ENCODE measurements at places on chromosomes 1 and 21.

- DNase-seq = no peak
Observed at GRCh38 chr1:97814121-97814520, 106.7 kb downstream of the DPYD start.

DNA sequence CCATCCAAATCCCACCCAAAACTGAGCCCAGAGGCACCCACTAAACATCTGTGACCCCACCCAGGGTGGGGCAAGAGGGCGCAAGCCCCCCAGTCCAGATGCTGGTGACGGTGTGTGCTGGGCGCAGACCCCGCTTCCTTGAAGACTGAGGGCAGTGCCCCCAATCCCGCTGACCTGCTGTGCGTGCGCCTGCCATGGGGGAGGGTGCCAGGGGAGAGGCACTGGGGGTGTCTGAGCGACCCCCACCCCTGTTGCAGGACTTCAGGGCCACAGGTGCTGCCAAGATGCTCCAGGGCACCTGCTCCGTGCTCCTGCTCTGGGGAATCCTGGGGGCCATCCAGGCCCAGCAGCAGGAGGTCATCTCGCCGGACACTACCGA lies 13.3 kb downstream of the COL6A2 start:
- DNase-seq = no peak

DNA sequence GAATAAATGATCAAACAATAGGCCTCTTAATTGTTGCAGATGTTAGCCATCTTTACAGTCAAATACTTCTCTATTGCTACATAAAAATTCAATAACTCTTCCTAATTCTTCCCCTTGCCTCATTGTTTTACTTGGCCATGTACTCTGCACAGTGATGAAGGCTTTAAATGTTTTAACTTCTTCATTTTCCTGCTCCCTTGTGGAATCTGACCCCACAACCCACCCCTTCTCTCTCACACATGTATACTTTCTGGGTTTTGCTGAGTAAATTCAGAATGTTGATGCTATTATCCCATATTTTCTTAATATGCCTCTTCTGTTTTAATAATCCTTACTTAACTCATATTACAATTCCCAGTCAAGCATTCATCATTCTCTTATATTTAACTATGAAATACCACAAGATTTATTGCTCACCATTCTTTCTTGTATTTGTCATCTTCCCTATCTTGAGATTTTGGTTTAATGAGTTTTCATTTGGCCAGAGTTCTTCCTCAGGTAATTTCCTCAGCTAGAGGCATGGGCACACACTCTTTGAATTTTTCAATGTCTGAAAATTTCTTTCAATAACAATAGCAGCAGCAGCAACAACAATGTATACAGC lies 327.8 kb upstream of the USP24 start:
- no peak for DNase-seq

DNA sequence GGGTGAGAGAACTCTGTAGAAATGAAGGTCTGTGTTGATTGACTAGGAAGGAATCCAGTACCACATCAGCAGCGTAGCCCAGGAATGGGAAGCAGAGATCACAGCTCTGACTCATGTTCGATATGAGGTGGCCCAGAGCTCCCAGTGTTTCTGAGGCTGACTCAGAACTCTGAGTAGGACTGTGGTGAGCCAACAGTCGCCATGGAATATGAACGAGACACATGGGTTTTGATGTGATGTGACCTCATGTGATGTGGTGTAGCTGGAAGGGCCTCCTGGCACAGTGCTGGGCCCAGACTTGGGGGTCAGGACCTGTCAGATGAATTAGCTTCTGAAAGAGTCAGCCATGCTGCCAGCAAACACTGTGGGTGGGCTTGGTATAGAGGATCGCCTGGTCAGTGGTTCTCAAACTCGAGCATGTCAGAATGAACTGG lies 237.0 kb downstream of the MRPL39 start:
- DNase-seq = no peak

GRCh38 chr1:77509898-77510297 lies 172.6 kb downstream of the ZZZ3 start:
- no peak for DNase-seq

- no peak for DNase-seq
Observed at GRCh38 chr1:111511370-111511769, 7.9 kb upstream of the ADORA3 start.

GRCh38 chr1:45037456-45037855 lies 25.4 kb downstream of the UROD start:
- no peak for DNase-seq

- no peak for DNase-seq
Observed at GRCh38 chr1:24673341-24673740, 30.2 kb downstream of the SRRM1 start.

DNA sequence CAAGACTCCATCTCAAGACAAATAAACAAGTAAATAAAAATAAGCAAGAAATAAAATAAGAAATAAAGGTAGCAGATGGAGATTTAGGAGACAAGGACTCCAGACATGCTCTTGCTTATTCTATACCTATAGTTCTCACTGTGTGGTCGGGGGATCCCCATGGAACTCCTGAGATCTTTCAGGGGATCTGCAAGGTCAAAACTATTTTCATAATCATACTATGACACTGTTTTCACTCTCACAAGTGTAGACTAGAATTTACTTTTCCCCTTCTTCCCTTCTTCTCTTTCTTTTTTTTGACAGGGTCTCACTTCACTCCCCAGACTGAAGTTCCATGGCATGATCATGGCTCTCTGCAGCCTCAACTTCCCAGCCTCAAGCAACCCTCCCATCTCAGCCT lies 29.8 kb upstream of the NLRP3 start:
- DNase-seq = no peak

DNA sequence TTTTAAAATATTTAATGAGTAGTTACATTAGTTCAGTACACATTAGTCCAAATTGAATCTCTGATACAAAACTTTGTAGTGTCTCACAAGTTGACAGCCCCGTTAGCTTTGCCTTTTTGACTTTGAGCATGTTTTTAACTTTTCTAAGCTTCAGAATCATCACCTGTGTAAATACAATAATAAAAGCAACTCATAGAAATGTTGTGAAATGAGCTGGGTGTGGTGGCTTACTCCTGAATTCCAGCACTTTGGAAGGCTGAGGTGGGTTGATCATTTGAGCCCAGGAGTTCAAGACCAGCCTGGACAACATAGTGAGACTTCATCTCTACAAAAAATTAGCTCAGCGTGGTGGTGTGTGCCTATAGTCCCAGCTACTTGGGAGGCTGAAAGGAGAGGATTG lies 11.1 kb downstream of the RRP15 start:
- DNase-seq = no peak

DNA sequence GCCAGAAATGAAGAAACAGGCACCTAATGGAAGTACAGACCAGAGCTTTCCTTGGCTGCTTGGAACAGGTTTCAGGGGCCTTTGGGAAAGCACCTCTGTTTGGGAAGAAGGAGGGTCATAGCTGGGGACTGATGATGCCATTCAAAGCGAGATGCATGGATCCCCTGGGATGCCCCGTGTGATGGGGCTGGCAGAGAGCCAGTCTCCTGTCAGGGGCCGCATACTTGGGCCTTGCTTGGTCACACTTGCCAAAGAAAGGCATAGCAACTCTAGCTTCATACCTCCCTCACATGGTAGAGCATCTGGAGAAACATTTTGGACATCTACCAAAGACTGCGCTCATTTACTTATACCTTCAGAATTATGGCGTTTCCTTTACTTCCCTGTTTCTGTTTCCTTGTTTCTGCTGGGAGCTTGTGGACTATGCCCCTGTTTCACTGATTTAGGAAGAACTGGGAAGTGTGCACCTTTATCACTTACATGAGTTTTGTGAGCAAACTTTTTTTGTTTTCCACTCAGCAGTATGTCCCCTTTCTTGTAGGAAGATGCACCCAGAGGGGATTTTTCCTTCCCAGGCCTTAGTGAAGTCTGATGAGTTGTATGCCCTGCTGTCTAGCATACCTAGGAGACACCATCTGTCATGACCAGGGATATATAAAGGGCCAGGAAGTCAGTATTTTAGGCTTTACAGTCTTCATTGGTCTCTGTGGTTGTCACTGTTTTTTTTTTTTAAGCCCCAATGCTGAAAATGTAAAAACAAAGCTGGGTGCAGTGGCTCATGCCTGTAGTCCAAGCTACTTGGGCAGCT lies 19.8 kb upstream of the ST3GAL3 start:
- no peak for DNase-seq

GRCh38 chr1:67682659-67683197 lies 2.3 kb upstream of the GADD45A start:
- DNase-seq = no peak

GRCh38 chr1:6450943-6451373 lies 15.0 kb downstream of the TNFRSF25 start:
- no peak for DNase-seq

DNA sequence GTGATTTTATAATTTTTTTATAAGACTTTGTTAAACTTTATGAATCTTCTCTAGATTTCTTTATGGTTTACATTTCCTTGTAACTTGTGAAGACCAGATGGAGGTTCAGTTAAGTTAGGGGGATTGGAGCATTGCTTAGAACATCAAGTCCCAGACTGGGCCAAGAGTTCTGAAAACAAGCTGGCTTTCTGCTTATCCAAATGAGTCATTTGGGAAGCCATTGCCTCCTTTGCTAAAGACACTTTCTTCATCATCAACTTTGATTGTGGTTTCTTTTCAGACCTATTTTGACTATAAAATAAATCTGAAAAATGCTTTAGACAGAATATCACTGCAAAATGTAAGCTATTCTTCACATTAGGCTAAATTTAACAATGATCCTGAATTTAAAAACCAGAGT lies 446.8 kb downstream of the USP25 start:
- no peak for DNase-seq

DNA sequence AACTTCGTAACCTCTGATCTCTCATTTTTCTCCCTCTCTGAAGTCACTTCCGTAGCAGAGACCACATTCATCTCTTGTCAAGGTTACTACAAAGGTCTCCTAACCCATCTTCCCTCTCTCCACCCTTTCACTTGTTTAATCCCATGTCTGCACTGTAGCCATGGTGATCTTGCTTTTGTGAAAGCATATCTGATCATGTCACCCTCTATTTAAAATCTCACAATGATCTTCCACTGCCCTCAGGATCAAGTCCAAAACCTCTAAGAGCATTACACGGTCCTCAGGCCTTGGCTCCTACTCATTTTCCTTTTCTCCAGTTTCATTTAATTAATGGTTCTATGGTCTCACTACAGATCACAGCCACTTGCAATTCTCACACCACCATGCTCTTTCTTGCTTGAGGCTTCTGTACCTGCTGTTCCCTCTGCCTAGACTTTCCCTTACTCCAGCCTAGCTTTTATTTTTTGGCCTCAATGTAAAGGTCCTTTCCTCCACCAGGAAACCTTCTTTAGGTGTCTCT lies 12.1 kb downstream of the ARHGEF11 start:
- no peak for DNase-seq

GRCh38 chr1:52263153-52263910 lies 102.7 kb downstream of the CC2D1B start:
- no peak for DNase-seq

DNA sequence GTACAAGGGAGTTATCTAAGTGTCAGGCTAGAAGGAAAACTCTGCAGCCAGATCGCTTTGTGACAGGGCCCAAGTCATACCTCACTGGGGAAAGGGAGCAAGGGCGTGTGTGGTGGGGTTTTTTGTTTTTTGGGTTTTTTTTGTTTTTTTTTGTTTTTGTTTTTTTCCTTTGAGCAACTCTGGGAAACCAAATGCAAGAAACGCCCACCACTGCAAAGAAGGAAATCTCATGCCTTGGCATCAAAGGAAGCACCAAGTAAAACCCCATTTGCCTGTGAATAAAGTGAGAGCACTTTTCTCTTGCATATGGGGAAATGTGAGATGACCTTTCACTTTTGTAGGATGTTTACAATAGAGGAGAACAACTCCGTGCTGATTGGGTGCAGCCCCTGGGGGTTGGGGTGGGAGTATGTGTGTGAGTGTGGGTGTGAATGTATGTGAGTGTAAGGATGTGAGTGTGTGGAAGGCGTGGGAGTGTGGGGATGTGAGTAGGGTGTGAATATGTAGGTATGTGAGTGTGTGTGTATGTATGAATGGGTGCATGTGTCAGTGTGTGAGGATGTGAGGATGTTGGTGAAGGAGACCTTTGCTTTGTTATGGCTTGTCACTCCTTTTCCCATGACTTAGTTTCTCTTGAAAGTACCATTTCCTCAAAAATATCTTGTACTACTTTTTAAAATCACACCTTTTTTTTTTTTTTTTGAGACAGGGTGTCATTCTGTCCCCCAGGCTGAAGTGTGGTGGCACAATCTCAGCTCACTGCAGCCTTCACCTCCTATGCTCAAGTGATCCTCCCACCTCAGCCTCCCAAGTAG lies 34.6 kb downstream of the IL12RB2 start:
- DNase-seq = no peak

DNA sequence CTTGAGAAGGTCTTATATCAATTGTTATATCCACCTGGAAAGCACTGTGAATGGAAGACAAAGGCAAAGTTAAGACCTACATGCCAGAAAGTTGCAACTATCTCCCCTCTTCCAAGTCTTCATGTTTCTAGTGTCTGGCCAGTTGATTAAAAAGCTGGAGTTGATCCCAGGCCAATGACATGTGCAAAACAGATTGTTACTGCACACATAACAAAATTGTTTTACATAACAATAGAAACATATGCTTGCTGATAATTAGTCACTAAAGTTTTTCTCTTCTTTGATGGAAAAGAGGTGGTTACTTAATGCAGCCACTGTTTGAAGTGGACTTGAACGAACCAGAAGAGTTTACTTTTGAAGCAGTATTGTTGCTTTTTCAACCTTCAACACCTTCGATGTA lies 158.2 kb downstream of the TGFBR3 start:
- no peak for DNase-seq

DNA sequence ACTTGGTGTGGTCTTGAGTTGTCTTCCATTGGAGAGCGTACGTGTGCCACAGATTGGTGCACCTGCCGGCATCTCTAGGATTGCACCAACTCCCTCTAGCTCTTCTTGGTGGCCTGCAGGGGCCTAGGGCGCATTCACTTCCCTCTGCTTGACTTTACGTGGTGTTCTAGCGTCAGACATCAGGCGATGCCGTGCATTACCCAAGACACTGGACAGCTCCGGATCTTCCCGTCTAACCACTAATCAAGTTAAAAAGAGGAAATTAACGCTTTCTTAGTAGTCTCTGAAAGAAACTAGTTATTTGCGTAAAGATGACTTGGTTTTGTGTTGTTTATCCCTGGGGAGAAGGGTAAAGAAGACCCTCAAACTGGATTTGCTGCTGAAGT lies 510 bp upstream of the IL10RB start:
- peak; percentile 44 for DNase-seq

GRCh38 chr1:31660871-31661455 lies 16.3 kb upstream of the PEF1 start:
- DNase-seq = no peak

All from NCI-H510A (cell line).